ENCODE measurements at places on chromosomes 5 and 9.

GRCh38 chr5:178121391-178122276, 8.3 kb downstream of the N4BP3 start:
- no peak for DNase-seq

DNA sequence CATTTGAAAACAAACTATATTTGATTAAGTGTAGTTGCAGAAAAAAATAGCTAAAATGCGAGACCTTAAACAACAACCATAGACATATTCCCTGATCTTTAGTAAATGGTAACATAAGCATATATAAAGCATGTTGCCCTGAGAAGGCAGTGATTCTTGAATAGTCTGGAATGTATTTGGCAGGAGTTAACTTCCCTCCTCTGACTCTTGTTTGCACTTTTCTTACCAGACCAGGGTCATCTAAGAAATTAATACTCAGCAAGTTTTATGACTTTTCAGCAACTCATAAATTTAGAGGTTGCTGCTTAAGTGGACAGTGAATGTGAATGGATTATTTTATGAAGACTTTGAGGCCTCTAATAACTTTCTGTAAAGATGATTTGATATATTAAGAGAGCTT, 55.3 kb upstream of the NUDT12 start:
- no peak for DNase-seq

DNA sequence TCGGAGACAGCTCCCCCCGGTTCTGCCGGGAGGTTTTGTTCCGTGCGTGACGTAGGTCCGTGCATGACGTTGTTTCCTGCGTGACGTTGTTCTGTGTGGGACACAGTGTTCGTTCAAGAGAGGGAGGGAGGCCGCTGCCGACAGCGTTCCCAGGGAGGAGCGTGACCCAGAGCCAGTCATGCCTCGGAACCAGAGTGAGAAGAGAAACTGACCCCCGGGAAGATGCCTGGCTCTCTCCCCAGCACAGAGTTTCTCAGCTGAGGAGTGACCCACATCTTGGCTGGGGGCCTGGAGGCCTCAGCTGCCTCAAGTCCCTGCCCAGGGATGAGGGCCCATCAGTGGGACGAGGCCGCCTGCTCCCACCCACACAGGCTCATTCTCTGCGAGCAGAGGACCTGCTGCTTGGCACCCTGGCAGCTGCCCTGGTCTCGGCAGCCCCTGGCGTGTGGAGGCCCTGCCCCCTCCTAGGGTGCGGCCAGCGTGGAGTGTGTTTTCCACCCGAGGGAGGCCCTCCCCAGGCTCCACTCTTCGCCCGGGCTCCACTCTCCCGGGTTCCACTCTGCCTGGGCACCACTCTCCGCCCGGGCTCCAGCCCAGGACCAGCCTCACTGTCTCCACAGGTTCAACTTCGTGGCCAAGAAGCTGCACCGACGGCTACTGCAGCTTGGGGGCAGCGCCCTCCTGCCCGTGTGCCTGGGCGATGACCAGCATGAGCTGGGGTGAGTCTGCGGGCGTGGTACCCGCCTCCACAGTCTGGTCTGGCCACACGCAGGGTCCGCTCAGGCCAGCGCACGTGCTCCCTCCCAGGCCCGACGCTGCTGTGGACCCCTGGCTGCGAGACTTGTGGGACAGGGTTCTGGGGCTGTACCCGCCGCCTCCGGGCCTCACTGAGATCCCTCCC, 7.9 kb downstream of the NDOR1 start:
- DNase-seq: peak; percentile 28

- DNase-seq: peak; percentile 80
Observed at GRCh38 chr5:38724301-38725030, 121.3 kb upstream of the OSMR start.

DNA sequence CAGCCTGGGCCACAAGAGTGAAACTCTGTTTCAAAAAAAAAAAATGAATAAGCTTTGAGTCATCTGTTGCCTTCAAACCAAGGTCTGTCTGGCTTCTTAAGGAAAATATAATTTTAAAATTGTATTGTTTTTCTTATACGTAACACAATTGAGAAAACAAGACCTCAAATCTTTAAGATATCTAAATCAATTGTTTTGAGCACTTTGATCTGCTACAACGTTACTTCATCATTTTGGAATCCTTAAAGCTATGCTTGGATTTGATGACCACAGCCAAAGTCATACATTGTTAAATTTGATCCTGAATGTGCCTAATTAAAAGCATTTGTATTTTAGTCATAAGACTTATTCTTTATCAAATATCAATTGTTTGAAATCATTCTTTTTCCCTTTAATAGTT, 37.7 kb upstream of the VCAN start:
- no peak for DNase-seq

GRCh38 chr9:93958819-93959682, 3.9 kb upstream of the BARX1 start:
- no peak for DNase-seq
